ENCODE measurements at places on chromosomes 3 and 15. TPM values are rescaled to one million over a fixed set of nuclear protein-coding genes. Genes with fewer than 3 reads are reported as not detected.

The ANKRD34C gene
- 0.78 TPM for total RNA-seq

The PLSCR5 gene
- not detected for total RNA-seq

The MAPKAPK3 gene
- 266 TPM for total RNA-seq

The INSYN1 gene
- total RNA-seq, result 55.3 TPM

The TGM4 gene
- not detected for total RNA-seq

The CLDN16 gene
- not detected for total RNA-seq

- DNase-seq, result no peak
These were observed 252.4 kb upstream of the CCDC54 start for GRCh38 chr3:107124885-107125284.

- DNase-seq, result no peak
These were observed 481.4 kb downstream of the NSUN3 start for GRCh38 chr3:94544131-94544789.

DNA sequence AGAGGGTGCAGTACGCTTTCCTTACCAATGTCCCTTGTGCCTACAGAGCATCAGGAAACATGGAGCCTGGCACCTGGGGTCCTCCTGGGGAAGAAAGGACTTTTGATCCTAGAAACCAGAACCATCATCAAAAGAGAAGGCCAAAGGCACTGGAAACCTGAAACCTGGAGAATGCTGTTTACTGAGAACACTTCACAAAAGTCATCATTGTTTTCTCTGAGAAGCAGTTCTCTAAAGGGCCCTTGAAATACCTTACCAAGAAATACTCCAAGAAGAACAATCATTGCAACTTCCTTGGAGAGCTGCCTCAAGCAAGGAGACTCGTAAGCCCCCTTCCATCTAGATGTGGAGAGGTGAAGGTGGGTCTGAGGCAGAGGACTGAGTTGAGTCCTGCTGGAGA lies 66.0 kb downstream of the TLE3 start:
- DNase-seq, result no peak

GRCh38 chr3:95899494-95899893 lies 914.9 kb upstream of the EPHA6 start:
- no peak for DNase-seq

GRCh38 chr15:65529762-65530317 lies 423 bp upstream of the HACD3 start:
- DNase-seq, result no peak

DNA sequence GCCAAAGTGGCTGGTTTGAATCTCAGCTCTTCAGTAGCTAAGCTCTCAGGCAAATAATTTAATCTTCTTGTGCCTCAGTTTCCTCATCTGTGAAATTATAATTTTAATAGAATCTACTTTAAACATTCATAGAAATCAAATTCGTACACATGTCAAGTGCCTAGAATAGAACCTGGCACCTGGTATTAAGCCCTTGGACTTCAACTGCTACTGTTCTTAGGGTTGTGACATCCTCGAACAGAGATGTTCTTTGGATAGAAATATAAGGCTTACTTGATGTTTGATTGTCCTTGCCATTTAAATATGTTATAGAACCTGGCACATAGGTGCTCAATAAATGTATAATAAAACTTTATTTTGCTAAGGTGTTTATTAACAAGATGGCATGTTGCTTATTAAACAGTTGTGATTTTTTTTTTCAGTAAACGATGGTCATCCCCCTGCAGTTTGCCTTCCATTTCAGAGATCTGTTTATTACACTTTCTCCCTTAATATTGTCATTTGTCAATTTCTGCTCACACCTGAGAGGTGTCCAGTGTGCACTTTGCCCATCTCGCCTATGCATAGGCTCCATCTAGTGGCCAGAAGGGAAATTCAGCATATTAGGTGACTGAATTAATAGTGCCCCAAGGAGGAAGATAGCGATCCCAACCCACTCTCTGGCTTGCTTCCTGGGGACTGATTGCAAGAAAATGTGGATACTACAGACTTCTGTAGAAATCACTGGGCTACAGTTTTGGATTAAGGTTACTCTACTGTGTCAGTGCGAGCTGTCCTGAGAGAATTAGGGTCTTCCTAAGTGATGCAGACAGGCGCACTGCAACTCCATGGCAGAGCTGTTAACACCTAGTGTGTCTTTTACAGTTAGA lies 10.7 kb downstream of the IGF1R start:
- no peak for DNase-seq

- no peak for DNase-seq
These were observed 6.8 kb downstream of the STOML1 start for GRCh38 chr15:73985101-73985873.

Data from cardiac septum (tissue), 1 donor.